Cortex of kidney (tissue), 1 donor: ENCODE measurements at places on chromosomes 4 and X.

DNA sequence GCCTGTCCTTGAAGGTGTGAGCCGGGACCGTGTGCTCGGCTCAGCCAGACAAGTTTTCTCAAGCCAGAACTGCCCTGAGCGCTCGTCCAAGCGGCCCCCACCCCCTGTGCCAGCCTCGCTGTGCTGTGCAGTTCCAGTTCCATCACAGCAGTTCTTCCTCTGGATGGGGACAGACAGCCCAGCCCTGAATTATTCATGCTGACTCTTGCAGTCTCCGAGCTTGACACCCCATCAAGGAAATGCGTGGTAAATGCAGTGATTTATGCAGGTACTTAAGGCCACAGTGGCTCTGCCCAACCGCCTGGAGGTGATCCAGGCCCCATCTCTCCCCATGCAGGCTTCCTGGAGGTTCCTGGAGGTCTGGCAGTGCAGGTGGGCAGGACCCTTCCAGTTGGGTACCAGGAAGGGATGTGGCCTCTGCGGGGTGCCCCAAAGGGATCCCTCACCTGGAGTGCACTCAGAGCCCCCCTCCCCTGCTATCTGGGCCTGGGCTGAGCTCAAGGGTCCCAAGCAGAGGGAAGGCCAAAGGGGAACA lies 44.8 kb upstream of the HMX1 start:
- DNase-seq, result no peak

DNA sequence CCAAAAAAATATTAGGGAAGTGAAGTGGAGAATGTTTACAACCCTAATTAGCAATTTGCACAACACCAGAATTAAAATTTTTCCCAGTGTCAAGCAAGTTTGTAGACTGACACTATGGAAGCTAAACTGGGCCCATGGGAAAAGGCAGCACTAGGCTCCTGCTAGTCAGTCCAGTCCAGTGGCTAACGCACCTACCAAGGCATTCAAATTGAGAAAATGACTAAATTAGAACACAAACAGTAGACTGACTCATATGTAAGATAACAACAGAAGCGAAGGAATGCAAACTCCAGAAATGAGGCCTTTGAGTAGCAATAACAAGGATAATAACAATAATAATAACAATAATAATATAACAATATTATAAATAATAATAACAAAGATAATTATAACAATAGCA lies 90.7 kb downstream of the GRIA3 start:
- DNase-seq, result no peak

GRCh38 chrX:155876704-155877103 lies 4.4 kb upstream of the VAMP7 start:
- DNase-seq, result no peak

- DNase-seq, result no peak
These were observed 10.8 kb upstream of the PITX2 start for GRCh38 chr4:110633358-110634341.

DNA sequence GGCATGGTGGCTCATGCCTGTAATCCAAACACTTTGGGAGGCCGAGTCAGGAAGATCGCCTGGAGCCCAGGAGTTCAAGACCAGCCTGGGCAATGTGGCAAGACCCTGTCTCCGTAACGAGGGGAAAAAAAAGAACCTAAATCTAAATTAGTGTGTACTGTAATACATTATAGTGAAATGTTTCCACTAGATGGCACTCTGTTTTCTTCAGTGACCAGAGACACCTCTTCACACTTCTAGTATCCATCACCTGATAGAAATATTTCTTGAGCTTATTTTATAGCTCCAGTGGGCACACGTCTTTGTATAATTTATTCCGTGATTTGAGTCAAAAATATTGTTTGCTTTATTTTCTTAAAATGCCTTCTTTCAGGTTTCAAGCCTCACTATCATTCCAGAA lies 600.9 kb upstream of the DIPK2B start:
- no peak for DNase-seq

DNA sequence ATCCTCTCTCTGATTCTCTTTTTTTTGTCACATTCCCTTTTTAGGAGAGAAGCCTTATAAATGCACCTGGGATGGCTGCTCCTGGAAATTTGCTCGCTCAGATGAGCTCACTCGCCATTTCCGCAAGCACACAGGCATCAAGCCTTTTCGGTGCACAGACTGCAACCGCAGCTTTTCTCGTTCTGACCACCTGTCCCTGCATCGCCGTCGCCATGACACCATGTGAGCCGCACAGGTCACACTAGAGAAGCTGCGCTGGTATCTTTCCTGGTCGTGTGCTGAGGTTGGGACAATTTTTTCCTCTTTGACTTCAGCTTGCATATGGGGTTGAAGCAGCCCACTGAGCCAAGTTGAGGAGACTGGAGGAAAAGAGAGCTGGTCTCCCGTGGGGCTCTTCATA lies 52.1 kb downstream of the KLF8 start:
- no peak for DNase-seq
